Placental pericyte (primary cell): ENCODE measurements at places on chromosomes 6 and 20. TPM values are rescaled to one million over a fixed set of nuclear protein-coding genes. Genes with fewer than 3 reads are reported as not detected.

TBX18 gene
- 8.8 and 16.8 TPM in 2 replicates for total RNA-seq

ACOT13 gene
- 3.1 and 5.7 TPM in 2 replicates for total RNA-seq

AGER gene
- 0.29 and 0.66 TPM in 2 replicates for total RNA-seq

MUC21 gene
- not detected in 2 replicates for total RNA-seq

TSBP1 gene
- not detected in 2 replicates for total RNA-seq

LTB gene
- total RNA-seq = not detected in 2 replicates

ABCC10 gene
- 34.5 and 43.3 TPM in 2 replicates for total RNA-seq

TRIM38 gene
- total RNA-seq = 9.2 and 9.4 TPM in 2 replicates

ASXL1 gene
- total RNA-seq = 39.8 and 63.6 TPM in 2 replicates

OTOR gene
- total RNA-seq = not detected in 2 replicates

PTK6 gene
- 0.14 and 0.44 TPM in 2 replicates for total RNA-seq

ARFGEF3 gene
- total RNA-seq = under 0.01 and 0.22 TPM in 2 replicates

KCNS1 gene
- total RNA-seq = 0.14 and 0.44 TPM in 2 replicates

BPIFB4 gene
- total RNA-seq = not detected in 2 replicates

DDO gene
- 0.66 and 2.0 TPM in 2 replicates for total RNA-seq

PGK2 gene
- not detected in 2 replicates for total RNA-seq

COL19A1 gene
- under 0.01 and 1.9 TPM in 2 replicates for total RNA-seq

GJA1 gene
- total RNA-seq = 273 and 957 TPM in 2 replicates

MICA gene
- 32.2 and 48.0 TPM in 2 replicates for total RNA-seq

CYP39A1 gene
- 0.22 and 6.3 TPM in 2 replicates for total RNA-seq
